ENCODE measurements at places on chromosomes 11 and 22. TPM values are rescaled to one million over a fixed set of nuclear protein-coding genes. Genes with fewer than 3 reads are reported as not detected.

Gene OR8G1
- not detected for total RNA-seq

Gene TIGD3
- 2.0 TPM for total RNA-seq

Gene ABCC8
- not detected for total RNA-seq

Gene CHKB
- 100 TPM for total RNA-seq

Gene TESMIN
- total RNA-seq = 19.4 TPM

Gene DDI1
- total RNA-seq = not detected

Gene CD3E
- total RNA-seq = 2.0 TPM

Gene C1QTNF4
- total RNA-seq = not detected

Gene KCNK7
- 0.68 TPM for total RNA-seq

Gene GGTLC2
- total RNA-seq = not detected

Gene GP1BB
- not detected for total RNA-seq

- DNase-seq = no peak
Observed at GRCh38 chr11:86372586-86372985, 2.1 kb upstream of the CCDC81 start.

DNA sequence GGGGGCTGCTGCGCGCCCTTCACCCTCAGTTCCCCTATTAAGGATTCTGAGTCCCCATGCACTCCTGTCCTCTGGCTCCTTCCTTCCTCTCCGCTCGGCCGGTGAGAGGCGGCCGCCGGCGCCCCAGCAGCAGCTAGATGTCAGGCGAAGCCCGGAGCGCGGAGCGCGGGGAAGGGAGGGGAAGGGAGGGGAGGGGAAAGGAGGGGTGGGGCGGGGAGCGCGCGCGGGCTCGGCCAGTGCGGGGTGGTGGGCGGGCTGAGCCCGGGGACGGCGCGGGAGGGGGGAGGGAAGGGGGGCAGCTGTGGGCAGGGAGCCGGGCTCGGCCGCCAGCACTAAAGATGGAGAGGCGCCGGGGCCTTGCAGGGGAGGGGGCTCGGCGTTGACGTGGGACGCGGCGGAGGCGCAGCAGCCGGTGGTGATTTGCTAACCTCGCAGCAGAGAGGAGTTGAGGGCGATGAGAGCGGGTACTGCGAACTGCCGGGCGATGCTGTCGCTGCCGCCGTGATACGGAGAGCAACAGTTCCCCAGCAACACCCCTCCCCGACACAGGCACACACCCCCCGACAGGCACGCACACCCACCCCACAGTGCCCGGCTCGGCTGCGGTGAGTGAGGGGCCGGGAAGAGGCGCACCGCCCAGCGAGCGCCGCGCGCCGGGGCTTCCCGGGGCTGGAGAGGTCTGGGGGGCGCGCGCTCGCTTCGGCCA is at the start of gene ZBTB16:
Gene ZBTB16, plus strand, starts transcription at position 434 of the 706 bp plus-strand sequence. CDS start 3,590 bp downstream, outside the sequence.
- no peak for DNase-seq

DNA sequence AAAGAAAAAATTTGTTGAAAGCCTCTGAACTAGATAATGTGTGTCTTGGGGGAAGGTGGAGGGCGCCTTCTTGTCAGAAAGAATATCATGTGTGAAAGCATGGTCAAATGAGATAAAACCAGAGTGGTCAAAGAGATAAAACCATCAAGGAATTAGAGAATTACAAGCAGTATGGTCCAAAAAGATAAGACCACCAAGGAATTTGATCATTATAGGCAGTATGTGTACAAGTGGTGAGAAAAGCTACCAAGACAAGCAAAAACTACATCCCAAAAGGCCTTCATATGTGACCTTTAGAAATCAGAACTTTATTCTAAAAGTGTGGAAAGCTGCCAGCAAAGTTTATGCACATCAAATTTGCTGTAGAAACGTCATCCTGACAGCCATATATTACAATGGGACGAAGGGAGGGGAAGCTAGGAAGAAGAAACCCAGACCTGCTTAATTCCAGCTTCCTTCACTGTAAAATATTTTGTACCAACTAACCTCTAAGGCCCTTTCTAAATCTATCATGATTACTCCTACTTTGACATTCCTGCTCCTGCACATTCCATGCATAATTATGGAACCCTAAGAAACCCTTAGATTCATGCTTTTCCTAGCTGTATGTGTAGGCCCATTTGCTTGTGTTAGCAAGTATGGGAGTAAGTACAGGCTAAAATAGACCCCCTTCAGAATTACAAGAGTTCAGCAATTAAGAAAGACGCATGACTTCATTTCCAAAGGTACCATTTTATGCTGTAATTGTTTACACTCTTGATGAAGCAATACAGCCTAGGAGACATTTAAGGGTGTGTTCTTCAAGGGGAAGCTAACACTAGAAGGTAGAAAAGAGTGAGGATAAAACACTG is 51.6 kb downstream of the LGR4 start:
- no peak for DNase-seq

DNA sequence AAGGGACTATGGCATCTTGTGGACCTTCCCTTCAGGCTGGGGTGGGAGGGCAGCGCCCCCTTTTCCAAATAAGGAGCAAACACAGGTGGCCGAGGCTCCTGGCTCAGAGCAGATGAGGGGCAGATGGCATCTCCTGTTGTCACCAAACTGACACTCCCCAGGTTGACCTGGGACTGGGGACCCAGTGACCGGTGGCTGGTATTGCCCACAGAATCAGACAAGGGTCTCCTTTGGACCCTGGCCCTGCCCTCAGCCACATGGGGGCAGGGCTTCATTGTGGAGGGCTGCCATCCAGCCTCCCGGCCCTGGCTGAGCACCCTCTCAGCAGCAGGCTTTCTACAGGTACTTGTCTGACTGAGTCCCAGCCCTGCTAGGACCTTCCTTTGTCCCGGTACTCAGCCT is 842 bp upstream of the SIGIRR start:
- DNase-seq = no peak

DNA sequence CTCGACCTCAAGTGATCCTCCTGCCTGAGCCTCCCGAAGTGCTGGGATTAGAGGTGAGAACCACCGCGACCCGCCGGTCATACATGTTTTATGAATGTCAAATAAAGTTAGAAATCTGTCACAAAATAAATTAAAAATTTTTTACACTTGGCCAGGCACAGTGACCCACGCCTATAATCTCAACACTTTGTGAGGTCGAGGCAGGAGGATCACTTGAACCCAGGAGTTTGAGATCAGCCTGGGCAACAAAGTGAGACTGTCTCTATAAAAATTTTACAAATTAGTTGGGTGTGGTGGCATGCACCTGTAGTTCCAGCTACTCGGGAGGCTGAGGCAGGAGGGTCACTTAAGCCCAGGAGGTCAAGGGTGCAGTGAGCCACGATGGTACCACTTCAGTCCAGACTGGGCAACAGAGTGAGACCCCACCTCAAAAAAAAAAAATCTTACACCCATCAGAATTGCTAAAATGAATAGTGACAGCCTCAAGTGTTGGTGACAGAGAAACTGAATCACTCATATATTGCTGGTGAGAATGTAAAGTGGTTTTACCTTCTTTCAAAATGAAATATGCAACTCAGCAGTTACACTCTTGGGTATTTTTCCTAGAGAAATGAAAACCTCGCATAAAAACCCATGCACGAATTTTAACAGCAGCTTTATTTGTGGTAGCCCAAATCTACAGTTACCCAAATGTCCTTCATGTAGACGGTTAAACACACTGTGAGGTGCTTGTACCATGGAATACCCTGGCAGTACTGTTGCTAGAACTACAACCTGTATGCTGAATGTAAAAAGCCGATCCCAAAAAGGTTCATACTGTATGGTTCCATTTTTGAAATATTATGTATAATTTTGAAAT is 55.4 kb downstream of the MED15 start:
- no peak for DNase-seq

GRCh38 chr22:44291265-44291664 is 21.5 kb downstream of the SHISAL1 start:
- no peak for DNase-seq

- DNase-seq = no peak
Observed at GRCh38 chr22:27577574-27577969, 224.0 kb downstream of the MN1 start.

DNA sequence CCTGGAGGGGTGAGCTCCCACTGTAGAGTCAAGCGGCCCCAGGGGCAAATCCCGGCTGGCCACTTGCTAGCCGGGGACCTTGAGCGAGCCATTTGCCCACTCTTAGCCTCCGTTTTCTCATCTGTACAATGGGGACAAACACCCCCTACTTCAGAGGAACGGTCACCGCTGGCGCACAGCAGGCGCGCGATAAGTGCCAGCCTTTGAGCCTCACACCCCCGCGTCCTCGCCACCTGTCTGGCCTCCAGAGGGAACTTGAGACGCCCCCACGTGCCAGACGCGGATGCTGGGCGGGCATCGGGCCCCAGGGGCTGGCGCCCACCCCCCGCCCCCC is 72.6 kb upstream of the TCF20 start:
- DNase-seq = no peak

DNA sequence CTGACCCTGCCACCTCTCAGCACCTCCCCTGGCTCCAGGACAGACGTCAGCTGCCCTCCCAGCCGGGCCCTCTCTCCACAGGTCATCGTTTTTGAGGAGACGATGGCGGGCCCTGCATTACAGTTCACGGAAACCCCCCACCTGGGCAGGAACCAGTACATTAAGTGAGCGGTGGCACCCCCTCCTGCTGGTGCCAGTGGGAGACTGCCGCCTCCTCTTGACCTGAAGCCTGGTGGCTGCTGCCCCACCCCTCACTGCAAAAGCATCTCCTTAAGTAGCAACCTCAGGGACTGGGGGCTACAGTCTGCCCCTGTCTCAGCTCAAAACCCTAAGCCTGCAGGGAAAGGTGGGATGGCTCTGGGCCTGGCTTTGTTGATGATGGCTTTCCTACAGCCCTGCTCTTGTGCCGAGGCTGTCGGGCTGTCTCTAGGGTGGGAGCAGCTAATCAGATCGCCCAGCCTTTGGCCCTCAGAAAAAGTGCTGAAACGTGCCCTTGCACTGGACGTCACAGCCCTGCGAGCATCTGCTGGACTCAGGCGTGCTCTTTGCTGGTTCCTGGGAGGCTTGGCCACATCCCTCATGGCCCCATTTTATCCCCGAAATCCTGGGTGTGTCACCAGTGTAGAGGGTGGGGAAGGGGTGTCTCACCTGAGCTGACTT is 37.0 kb downstream of the B3GAT1 start:
- no peak for DNase-seq

- DNase-seq = no peak
Observed at GRCh38 chr22:46147471-46148267, 2.7 kb upstream of the PPARA start.

DNA sequence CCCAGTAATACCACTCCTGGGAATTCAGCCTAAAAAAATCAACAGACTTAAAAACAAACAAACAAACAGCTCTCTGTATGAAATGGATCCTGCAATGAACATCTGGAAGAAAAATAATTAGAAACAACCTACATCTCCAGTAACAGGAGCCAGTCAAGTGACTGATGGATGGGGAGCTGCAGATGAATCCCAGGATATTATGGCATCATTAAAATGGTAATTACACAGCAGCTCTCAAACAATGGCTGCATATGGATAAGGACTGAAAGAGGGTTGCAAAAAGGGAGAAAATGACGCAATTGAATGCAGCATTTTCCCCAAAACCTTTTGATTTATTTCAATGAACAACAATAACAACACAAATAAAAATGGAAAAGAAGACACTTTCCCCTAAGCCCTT is 4.1 kb downstream of the NPTXR start:
- DNase-seq = no peak

- no peak for DNase-seq
Observed at GRCh38 chr22:45911601-45912271, 65.2 kb downstream of the WNT7B start.

- DNase-seq = no peak
Observed at GRCh38 chr11:65654375-65655349, 8.1 kb downstream of the RELA start.

- no peak for DNase-seq
Observed at GRCh38 chr11:59152312-59152951, 9.8 kb downstream of the FAM111A start.

DNA sequence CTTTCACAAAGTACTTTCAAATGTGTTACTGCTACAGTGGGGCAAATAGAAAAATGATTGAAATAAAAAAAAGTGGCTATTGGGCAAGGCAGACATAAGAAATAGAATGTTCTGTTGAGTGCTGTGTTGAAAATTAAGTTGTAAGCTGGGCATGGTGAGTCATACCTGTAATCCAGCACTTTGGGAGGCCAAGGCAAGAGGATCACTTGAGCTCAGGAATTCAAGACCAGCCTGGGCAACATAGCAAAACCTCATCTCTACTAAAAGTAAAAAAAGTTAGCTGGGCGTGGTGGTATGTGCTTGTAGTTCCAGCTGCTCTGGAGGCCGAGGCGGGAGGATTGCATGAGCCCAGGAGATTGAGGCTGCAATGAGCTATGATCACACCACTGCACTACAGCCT is 26.9 kb upstream of the LDHA start:
- no peak for DNase-seq

Measured in OCI-LY7 (cell line).